ENCODE measurements at places on chromosomes 11 and 22. TPM values are rescaled to one million over a fixed set of nuclear protein-coding genes. Genes with fewer than 3 reads are reported as not detected.

Gene RBMXL2
- not detected for total RNA-seq

Gene KDELR3
- 1.7 TPM for total RNA-seq

Gene PRODH
- total RNA-seq = not detected

Gene SOX6
- total RNA-seq = 0.36 TPM

Gene WNT7B
- not detected for total RNA-seq

Gene IGLL1
- total RNA-seq = not detected

Data from activated CD8-positive, alpha-beta T cell treated with anti-CD3 and anti-CD28 coated beads for 36 hours (primary cell).